Pancreas (tissue), 10 donors: ENCODE measurements at places on chromosomes 3 and 15. TPM values are rescaled to one million over a fixed set of nuclear protein-coding genes. Genes with fewer than 3 reads are reported as not detected.

DNA sequence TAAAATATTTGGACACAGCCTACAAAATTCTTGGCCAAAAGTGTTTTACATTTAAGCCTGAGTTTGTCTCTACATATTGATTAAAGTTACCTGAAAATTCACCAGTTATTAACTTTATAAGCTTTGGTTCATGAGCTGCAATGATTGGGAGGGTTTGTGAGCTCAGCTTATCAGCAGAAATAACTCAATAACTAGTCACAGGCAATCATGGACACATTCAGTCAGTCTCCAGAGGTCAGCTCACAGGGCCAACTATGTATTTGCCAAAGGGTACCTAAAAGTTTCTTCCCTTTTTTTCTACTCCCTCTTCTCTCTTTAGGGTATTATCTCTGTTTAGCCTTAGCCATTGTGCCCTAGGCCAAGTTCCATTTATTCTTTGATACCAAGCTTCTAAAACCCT, 145.9 kb downstream of the ZPLD1 start:
- no peak for DNase-seq

CADM2 gene
- total RNA-seq, result 0.47 TPM

DNA sequence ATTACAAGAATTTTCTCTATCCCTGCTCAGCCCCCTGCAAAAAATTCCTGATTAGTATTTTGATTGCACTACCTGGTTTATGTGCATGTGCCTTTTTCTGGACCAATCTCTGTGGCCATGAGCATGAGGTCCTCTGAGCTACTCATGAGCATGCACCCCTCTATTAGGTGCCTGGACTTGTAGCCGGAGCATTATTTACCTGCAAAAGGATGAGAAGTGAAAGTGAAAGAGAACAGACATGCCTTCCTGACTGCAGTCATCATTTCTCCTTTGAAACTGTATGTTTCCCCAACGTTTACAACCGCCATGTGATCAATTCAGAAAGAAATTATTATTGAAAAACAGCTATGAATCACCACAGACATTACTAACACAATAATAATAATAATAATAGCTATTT, 1008.8 kb downstream of the ROBO2 start:
- DNase-seq, result no peak

DZIP1L gene
- total RNA-seq, result 8.0 TPM

DNA sequence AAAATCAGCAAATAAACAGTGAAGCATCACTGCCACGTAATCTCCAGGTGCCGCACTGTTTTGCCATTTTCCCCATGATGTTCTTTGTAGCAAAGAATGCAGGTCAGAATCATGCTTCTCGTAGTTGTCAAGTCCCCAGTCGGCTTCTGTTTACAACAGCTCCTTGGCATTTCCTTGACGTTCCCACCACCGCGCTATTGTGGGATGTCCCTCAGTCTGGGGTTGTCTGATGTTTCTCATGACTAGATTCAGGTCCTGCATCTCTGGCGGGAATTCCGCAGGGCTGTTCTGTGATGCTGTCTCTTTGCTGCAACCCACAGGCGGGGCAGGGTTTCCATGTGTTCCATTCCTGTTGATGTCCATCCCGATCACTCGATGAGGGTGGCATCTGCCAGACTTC, 117.9 kb upstream of the SMAD3 start:
- no peak for DNase-seq

DNA sequence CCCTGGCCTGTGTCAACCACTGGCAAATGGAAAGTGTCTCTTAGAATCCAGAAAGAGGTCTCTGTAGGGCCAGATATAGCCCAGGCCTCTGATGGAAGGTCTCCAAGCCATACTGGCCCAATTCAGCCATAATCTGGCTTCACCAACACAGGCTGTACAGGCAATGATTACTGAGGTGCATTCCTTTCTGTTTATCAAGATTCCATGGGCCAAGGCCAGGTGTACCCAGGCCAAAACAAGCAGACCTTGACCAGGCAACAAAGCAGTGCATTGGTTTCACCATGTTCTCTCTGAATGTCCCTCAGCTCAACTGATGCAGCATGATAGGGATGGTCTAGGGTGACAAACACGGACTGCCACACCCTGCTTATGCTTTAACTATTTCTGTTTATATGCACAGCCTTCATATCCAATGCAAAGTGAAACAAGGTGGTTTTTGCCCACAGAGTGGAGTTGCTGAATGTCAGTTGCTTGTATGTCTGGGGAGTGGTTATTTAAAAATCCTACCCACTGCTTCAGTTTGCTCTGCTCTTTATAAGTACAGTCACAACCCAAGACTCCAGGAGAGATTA, 25.2 kb downstream of the CCNL1 start:
- DNase-seq, result peak; percentile 79

GRCh38 chr3:57135964-57136719, 29.0 kb downstream of the IL17RD start:
- DNase-seq, result no peak
